ENCODE measurements at places on chromosomes 5 and 9. TPM values are rescaled to one million over a fixed set of nuclear protein-coding genes. Genes with fewer than 3 reads are reported as not detected.

Gene LURAP1L
- 1.7 TPM for total RNA-seq

Gene CSF1R
- not detected for total RNA-seq

Gene SLIT3
- total RNA-seq = 0.97 TPM

Gene WNT8A
- 13.2 TPM for total RNA-seq

Gene SLC36A2
- total RNA-seq = not detected

Gene OTP
- not detected for total RNA-seq

Gene ZNF366
- total RNA-seq = not detected

Gene STK32A
- 0.78 TPM for total RNA-seq

Gene LEAP2
- total RNA-seq = 0.94 TPM

Gene NADK2
- total RNA-seq = 16.0 TPM

Gene NME5
- total RNA-seq = 0.44 TPM

Measured in H7 (cell line).